Activated CD4-positive, CD25-positive, alpha-beta regulatory T cell treated with anti-CD3 and anti-CD28 coated beads, Interleukin-2, amount 50 U/mL, for 72 hours (primary cell): ENCODE measurements at places on chromosomes 3 and 15.

DNA sequence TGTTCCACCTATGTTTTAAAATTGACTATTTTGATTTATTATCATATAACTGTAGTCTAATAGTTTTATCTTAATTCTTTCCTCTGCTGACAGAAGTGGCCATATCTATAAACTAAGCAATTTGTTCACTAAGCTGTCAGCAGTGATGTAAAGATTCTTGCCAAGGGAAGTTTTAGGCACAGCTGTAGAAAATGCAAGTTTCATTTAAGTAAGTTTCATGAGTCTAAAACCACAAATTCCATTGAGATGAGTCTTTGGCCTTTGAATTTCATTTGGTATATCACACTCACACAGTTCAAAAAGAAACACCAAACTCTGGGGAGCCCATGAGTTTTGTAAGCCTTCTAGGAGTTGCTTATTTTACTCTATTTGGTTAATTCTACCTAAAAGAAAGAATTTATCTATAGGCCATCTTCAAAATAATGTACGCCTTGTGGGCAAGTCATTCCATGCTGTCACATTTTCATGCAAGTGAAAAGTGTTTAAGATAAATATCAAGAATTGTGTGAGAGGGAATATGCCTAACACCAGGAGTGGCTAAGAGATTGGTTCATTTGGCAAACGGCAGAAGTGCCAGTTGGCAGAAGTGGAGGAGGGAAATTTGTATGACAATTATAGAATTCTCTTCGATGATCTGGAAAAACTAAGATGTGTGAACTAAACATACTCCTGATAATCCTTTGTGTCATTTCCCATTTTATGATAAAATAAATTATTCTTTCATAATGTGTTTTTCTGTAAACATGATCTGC lies 292.9 kb downstream of the ZIC4 start:
- DNase-seq = no peak

DNA sequence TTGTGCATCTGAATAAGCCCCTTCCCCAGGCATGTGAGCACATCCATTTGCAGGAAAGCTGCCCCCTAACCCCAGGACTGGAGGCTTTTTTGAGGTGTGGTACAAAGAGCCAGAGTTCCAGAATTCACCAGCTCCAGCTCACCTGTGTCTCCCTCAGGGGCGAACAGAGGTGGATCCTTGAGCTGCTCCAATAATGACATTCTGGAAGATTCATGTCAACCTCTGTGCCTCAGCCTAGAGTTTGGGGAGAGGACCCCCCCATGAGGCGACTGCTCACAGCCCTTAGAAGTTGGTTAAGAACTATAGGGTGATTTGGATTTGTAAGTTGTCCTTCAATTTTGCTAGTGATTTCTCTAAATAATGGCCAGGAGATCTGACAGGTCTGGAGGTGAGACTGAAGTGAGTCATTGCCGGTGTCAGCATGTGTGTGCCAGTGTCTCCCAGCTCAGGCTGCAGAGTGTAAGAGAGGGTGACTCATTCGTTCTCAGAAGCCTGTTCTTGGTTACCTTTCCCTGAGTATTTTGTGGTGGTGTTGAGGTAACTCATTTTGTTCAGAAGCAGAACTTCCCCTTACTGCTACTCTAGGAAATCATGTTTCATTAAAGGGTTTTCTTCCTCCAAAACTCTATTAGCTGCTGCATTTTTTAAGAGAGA lies 136.9 kb upstream of the TOPAZ1 start:
- DNase-seq = no peak

DNA sequence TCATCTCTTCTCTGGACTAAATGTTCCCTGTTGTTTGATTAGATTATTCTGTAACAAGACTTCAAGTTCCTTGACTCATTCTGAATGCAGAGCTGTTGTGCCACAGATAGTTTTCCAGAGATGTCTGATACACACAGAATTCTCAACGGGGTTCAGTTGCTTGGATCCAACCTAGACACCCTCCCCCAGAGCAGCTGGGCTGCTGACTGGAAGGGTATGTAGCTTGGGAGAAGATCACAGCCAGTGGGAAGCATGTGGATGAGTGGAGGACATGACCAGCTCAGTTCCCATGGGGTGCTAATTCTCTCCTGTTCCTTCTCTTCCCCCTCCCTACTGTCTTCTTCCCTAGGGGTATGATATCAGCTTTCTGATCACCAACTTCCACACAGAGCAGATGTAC lies 6.6 kb upstream of the TTLL3 start:
- no peak for DNase-seq

- no peak for DNase-seq
These were observed 10.3 kb downstream of the GK5 start for GRCh38 chr3:142215106-142215505.
